Nucleus accumbens (tissue), 56 donors: ENCODE measurements at places on chromosomes 12 and 14.

GRCh38 chr12:33472299-33472698 is 32.7 kb upstream of the SYT10 start:
- no peak for DNase-seq

DNA sequence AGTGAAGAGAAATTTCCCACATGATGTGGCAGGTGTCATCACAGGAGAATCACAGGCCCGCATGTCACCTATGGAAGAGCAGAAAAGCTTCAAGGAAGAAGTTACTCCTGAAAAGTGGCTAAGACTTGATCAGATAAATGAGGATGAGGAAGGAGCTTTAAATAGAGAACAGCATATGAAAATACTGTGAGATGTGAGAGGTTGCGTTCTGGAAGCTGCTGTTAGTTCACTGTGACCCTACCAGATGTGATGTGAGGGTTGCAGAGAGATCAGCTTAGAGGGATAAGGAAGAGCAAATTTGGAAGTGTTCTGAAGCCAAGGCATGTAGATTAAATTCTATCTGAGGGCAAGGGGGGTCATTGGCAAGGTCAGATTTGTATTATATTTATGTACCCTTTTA is 17.1 kb downstream of the ERP27 start:
- DNase-seq: no peak

GRCh38 chr12:53948650-53949593 is 5.8 kb upstream of the HOXC12 start:
- DNase-seq: no peak

DNA sequence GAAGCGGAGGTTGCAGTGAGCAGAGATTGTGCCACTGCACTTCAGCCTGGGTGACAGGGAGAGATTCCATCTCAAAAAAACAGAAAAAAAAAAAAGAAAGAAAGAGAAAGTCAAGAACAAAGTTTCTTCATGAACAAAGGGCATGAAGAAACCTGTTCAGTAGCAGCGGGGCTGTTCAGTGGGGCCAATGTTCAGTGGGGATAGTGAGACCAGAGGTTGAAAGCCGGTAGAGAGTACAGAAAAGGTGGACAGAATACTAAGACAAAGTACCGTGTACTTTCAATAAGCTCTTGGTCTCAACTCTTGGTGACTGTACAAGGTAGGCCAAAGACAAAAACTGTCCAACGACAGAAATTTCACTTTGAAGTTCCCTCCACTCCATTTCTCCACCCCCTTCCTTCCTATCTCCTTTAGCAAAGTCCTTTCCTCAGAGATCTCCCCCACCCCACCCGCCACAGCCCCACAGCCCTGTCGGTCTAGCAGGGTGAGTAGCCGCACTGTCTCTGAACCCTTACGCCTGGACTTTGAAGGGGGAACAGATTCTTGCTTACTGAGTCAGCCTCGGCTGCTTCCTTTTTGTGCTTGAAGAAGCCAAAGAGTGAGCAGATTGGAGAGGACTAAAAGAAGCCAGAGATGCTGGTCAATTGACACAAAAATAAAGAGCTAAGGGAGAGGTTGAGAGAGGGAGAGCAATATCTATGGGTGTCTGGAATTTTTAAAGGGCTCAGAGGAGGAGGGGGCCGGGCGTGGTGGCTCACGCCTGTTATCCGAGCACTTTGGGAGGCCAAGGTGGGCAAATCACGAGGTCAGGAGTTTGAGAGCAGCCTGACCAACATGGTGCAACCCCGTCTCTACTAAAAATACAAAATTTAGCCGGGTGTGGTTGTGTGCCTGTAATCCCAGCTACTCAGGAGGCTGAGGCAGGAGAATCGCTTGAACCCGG is 44.2 kb upstream of the FOS start:
- DNase-seq: no peak

GRCh38 chr12:851913-852312 is 97.6 kb downstream of the RAD52 start:
- no peak for DNase-seq

DNA sequence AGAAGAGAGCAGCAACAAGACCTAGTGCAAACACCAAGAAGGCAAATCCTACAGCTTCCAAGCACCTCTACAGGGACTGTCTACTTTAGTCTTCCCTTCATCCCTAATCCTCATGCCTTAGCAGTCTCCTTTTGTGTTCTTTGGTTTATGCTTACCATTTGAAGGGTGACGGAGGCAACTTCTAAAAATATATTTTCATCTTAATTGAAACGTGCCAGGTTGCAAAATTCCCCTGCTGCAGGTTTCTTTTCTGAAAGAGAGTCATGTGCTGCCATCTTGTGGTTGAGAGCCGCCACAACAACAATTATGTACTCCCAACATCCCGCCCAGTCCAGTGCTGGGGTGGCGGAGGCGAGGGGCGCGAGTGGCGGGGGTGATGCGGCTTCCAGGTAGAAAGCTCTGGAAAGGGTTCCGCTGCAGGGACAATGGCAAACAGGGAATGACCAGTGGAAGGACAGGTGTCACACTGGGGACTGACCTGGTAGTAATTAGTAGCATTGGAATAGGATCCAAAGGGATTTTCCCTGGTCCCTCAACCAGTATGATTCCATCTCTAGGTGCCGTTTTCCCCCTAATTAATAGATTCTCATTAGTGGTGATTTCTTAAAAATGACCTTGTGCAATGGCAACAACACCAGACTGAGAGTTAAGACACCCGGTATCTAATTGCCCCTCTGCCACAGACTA is 80.3 kb upstream of the GNG2 start:
- DNase-seq: peak; percentile 11
